ENCODE measurements at places on chromosomes 3 and 15.

- no peak for DNase-seq
Observed at GRCh38 chr3:155283092-155284056, 10.1 kb downstream of the STRIT1 start.

DNA sequence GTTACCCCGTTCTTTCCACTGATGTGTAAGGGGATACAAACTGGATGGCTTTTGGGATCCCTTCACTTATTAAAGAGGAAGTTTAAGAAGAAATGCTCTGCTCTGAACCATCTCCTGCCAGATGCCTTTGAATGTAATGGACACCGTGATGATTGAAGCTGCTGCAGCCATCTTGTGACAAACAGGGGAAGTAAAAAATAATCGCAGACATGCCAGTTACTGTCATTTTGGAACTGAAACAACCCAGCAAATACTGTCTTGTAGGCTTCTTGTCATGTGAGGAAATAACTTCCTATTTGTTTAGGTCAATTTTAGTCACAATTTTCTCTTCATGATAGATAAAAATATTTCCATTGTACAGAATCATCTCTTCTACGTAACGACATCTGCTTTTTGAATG lies 224.0 kb downstream of the CHL1 start:
- DNase-seq: no peak

DNA sequence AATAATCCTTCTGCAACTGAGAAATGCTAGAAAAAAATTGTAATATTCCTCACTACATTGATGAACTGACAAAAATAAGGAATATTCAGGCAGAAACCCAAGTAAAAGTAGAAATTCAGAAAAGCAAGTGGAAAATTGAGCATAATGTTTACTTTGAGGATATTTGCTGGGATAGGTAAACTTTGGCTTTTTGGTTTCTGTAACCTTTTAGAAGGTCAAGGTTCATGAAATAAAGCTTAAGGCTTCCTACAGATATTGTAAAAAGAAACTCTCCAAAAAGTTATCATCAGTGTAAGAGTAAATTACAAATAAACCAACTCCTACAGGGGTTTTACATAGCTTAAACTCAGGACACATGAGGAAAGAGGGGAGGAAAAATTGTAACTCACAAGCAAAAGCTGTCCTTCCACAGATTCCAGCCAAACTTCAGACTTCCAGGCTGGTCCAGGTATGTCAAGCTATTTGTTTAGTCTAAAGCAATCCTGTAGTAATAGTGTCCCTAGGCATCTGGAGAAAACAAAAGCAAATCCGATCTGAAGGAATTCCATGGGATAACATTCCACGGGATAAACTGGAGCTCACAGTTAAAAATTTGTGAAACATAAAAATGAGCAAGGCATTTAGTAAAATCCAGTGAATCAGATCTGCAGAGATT lies 21.1 kb downstream of the C3orf70 start:
- DNase-seq: no peak

DNA sequence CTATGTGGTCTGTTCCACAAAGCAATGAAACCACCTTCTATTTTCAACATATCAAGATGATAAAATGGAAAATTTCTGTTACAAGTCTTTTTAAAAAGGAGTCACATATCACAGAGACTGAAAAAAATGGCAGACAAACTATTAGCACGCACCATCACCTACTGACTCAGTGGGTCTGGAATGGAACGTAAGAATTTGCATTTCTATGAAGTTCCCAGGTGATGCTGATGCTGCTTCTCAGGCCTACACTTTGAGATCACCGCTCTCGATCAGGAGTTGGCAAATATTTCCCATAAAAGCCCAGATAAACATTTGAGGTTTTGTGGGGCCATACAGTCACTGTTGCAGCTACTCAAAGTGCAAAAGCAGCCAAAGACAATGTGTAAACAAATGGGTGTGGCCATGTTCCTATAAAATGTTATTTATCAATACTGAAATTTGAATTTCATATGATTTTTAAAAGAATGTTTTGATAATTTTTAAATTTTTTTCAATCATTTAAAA lies 142.9 kb downstream of the ADAM10 start:
- no peak for DNase-seq

DNA sequence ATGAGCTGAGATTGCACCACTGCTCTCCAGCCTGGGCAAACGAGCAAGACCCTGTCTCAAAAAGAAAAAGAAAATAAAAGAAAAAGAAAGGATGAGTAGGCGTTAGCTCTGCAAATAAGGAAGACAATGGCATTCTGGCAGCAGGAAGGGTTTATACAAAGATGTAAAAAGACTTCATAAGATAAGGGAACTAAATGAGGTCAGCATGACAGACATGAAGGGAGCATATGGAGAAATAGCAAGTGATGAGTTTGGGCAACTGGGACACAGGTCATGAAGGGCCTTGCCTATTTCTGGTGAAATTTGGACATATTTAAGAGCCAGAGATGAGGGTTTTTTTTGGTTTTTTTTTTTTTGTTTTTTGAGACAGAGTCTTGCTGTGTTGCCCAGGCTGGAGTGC lies 24.5 kb downstream of the TMEM266 start:
- DNase-seq: no peak

Data from GM04503 (cell line).